Activated CD8-positive, alpha-beta T cell treated with anti-CD3 and anti-CD28 coated beads for 36 hours (primary cell): ENCODE measurements at places on chromosomes 4 and X. TPM values are rescaled to one million over a fixed set of nuclear protein-coding genes. Genes with fewer than 3 reads are reported as not detected.
A peak's percentile ranks its signal among the peaks of the same experiment; 100 is the strongest.

DNA sequence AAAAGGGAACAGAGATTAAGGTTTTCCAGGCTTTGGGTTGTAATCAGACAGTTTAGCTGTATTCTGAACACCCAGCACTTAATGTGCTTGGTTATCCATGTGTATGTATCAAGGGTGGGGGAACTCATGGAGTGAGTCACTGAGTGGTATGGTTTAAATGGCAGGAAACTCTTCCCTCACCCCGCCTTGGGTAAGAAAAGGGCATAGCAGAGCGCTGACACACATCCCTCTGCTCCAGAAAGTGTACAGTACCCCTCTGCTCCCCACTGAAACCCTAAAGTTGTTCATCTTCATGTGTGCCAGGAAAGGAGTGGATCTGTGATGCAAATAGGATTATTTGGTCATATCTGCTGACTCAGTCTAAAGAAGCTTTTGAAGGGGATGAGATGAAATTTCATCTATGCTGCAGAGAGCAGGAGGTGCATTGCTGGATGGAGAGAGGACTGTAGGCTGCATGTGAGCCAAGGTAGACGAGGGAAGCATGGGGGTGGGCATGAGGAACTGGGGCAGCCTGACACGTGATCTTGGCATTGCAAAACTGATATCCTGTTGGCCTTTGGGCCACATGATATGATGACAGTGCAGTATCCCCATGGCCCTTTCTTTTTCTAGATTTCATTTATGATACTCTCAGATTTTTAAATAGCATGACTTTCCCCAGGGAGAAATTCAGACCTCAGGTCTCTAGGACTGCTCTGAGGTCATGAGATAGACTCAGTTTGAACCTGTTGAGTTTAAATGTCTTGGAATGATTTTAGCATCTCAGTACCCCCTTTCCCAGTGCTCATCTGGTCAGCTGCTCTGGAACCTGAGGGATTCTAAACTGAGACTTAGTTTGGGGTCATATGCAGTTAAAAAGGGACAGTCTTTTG is 84.8 kb downstream of the TMEM164 start:
- DNase-seq, result peak; percentile 33

GRCh38 chr4:92241094-92241493 is 62.7 kb upstream of the GRID2 start:
- no peak for DNase-seq

DNA sequence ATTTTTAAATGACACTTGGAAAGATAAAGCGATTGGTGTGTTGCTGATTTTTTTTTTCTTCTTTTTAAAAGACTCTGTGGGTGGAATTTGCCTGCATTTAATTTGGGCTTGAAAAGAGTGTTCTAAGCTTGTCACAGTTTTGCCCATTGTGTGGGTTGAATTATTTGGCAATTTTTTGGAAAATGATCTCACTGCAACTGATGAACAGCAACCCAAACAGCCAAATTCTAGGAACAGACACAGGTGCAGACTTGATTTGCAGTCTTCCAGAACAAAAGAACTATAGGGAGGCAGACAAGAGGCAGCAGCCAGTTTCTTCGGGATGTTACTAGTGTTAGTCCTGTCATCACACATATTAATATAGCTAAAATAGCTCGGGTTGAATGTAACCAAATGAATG is 40.5 kb downstream of the CASP6 start:
- no peak for DNase-seq

GRCh38 chrX:136778916-136779315 is 1.8 kb downstream of the ARHGEF6 start:
- DNase-seq, result no peak

PAGE5 gene
- not detected for total RNA-seq

DNA sequence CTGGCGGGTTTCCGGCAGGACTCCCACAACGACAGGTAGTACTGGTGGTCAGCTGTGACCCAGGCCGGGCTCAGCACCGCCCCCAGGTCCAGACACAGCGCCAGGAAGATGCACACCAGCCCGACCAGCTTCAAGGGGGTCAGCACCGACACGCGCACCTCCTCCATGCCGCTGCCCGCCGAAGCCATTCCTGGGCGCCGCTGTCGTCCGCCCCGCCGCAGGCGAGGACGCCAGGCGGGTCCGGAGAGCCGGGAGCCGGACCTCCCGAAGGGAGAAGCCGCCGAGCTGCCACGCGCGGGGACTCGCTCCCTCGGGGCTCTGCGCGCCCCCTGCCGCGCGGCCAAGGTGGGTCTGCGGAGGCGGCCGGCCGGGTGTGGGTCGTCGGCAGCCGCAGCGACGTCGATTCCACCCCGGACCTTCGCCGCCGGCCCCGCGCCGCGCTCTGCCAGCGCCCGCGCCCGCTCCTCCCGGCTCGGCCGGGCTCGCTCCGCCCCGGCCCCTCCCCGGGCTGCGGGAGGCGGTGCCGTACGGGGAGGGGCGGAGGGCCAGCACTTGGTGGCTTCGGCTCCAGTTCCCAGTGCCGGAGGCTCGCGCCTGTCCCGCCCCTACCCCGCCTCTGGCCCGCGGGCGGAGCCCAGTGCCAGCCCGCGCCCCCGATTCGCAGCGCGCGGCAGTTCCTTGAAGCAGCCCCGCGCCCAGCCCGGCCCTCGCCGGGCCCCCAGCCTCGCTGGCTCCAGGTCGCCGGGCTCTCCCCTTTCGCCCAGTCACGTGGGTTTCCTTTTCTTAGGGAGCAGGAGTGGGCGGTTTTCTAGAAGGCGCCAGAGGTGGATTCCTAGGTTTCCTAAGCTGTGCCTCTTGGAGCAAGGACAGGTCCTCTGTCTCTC is at the start of gene TMEM47:
TMEM47 (minus strand) TSS at position 444 of the 884 bp plus-strand sequence; CDS start at position 188, 256 bp downstream.
- DNase-seq, result no peak

DNA sequence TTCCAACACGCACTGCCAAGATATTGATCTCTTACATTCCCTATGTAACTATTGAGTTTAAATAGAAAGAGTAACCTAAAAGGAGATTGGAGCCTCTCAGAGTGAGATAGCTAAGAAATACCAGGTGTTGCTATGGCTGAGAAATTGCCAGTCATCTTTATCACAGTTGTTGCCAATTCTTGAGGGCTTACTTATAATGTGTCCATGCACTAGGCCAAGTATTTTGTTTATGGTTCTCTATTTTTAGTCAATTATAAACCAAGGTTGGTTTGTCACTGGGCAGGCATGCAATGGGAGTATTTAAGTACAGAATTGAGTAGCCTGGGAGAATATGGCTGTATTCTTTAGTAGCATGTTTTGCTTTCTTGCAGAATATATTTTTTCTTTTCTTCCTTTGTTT is 201.6 kb downstream of the TEX13A start:
- no peak for DNase-seq

DNA sequence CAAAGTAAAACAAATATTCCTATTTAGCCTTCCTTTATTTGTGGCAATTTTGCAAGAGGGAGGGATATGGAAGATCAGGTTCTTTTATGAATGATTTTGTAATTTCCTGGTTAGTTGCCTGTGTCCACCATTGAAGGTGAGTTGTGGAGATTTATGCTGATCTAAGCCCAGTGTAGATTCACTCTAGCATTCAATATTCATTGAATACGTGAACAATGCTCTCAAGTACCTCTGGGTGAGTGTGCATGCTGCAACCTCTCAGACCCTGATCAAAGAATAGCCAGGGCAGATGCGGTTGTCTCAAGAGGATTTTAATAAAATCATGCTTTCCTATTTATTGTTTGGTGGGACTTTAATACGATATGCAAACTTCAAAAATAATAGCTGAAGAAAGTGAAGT is 628.4 kb downstream of the SPRY1 start:
- no peak for DNase-seq
